ENCODE measurements at places on chromosomes 6 and 20. TPM values are rescaled to one million over a fixed set of nuclear protein-coding genes. Genes with fewer than 3 reads are reported as not detected.

The GPR63 gene
- 0.32 TPM for total RNA-seq

The STX11 gene
- 32.7 TPM for total RNA-seq

- no peak for DNase-seq
These were observed 6.0 kb upstream of the PTCHD4 start for GRCh38 chr6:48116699-48117645.

- DNase-seq = no peak
These were observed 81.2 kb downstream of the DACT2 start for GRCh38 chr6:168238159-168238909.

The FKBP1A gene
- 384 TPM for total RNA-seq

- DNase-seq = no peak
These were observed 140.8 kb downstream of the SLC16A10 start for GRCh38 chr6:111228094-111228493.

All from mesenteric fat pad (tissue), 1 donor.